SJCRH30 (cell line): ENCODE measurements at places on chromosomes 13 and 19. TPM values are rescaled to one million over a fixed set of nuclear protein-coding genes. Genes with fewer than 3 reads are reported as not detected.

Gene LILRB2
- total RNA-seq, result not detected in 2 replicates

GRCh38 chr19:3266792-3267514, 42.5 kb downstream of the CELF5 start:
- H3K4me3 ChIP-seq, result no peak overlapping the region
- DNase-seq, result no peak
- H3K27ac ChIP-seq, result no peak overlapping the region

Gene ZNF208
- total RNA-seq, result not detected in 2 replicates

- DNase-seq, result peak; percentile 72
- H3K27ac ChIP-seq, result peak overlapping the region; percentile 81
- H3K4me1 ChIP-seq, result peaks cover 23% of the 10 kb centered on the region
These were observed 59.7 kb downstream of the SPATA13 start for GRCh38 chr13:24220086-24220703.

- H3K4me1 ChIP-seq, result no peaks in the 10 kb centered on the region
- peak; percentile 79 for DNase-seq
- peaks cover 10% of the 10 kb centered on the region for H3K36me3 ChIP-seq
- no peak overlapping the region for H3K4me3 ChIP-seq
- no peak overlapping the region for H3K27ac ChIP-seq
These were observed 4.5 kb downstream of the FAM174C start for GRCh38 chr19:1279782-1280341.

DNA sequence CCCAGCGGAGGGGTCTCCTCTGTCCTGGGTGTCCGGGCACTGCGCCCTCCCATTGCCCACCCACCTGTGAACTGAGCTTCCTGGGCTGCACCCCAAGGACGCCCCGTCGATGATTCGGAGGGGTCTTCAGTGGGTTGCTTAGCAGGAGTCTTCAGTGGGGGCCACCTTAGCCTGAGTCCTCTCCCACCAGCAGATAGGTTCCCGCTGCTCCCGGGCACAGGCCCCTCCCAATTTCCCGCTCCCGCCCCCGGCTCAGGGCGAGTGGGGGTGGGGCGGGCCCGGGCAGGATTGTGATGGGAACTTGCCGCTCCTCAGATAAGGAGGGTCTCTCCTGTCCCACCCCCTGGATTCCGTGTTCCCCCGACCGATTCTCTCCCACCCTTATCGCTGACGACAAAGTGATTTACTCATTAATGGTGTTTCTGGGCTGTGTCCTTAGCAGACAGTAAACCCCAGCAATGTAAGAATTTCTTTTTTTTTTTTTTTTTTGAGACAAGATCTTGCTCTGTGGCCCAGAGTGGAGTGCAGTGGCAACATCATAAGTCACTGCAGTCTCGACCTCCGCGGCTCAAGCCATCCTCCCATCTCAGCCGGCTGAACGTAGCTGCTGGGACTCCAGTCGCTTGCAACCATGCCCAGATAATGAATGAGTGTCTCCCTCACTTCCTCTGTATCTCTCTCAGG, 655 bp upstream of the S1PR5 start:
- H3K36me3 ChIP-seq, result no peaks in the 10 kb centered on the region
- no peak overlapping the region for H3K27ac ChIP-seq
- peaks cover 3% of the 10 kb centered on the region; the same call in 1 of the 2 replicates for H3K4me1 ChIP-seq
- DNase-seq, result peak; percentile 57
- H3K27me3 ChIP-seq, result peaks cover 15% of the 10 kb centered on the region

GRCh38 chr19:40090241-40091204, at the start of gene ZNF780A:
Gene ZNF780A (minus strand): TSS chr19:40090943. CDS start chr19:40084753, 6,190 bp downstream.
- H3K4me3 ChIP-seq, result peak within 1 kb of the TSS; percentile 75
- peak; percentile 89 for DNase-seq
- peaks cover 4% of the 10 kb centered on the region for H3K36me3 ChIP-seq
- H3K27ac ChIP-seq, result peak within 1 kb of the TSS; percentile 73
- H3K4me1 ChIP-seq, result no peaks in the 10 kb centered on the region

- H3K36me3 ChIP-seq, result no peaks in the 10 kb centered on the region
- no peak for DNase-seq
- H3K4me1 ChIP-seq, result peaks cover 19% of the 10 kb centered on the region
- H3K4me3 ChIP-seq, result no peak overlapping the region
- no peak overlapping the region for H3K27ac ChIP-seq
These were observed 410.6 kb downstream of the TBC1D4 start for GRCh38 chr13:75071395-75071794.

GRCh38 chr13:109917422-109917821, 131.0 kb upstream of the IRS2 start:
- H3K36me3 ChIP-seq, result no peaks in the 10 kb centered on the region
- no peaks in the 10 kb centered on the region for H3K27me3 ChIP-seq
- 0 out of 2 replicates have a peak, but pooled peaks cover 2% of the 10 kb centered on the region for H3K4me1 ChIP-seq
- H3K27ac ChIP-seq, result no peak overlapping the region
- H3K4me3 ChIP-seq, result no peak overlapping the region
- no peak for DNase-seq

- H3K27ac ChIP-seq, result no peak overlapping the region
- no peaks in the 10 kb centered on the region for H3K4me1 ChIP-seq
- no peak for DNase-seq
- H3K27me3 ChIP-seq, result no peaks in the 10 kb centered on the region
- H3K4me3 ChIP-seq, result no peak overlapping the region
These were observed 41.9 kb upstream of the PSG2 start for GRCh38 chr19:43124360-43124759.

GRCh38 chr13:30572859-30573275, 44.9 kb upstream of the USPL1 start:
- peaks cover 3% of the 10 kb centered on the region for H3K4me1 ChIP-seq
- no peaks in the 10 kb centered on the region for H3K27me3 ChIP-seq
- DNase-seq, result peak; percentile 26
- H3K27ac ChIP-seq, result no peak overlapping the region

- H3K4me3 ChIP-seq, result no peak overlapping the region
- no peak for DNase-seq
- H3K36me3 ChIP-seq, result no peaks in the 10 kb centered on the region
- H3K27ac ChIP-seq, result no peak overlapping the region
- H3K4me1 ChIP-seq, result no peaks in the 10 kb centered on the region
These were observed 2.6 kb downstream of the FAM187B start for GRCh38 chr19:35225951-35226350.

DNA sequence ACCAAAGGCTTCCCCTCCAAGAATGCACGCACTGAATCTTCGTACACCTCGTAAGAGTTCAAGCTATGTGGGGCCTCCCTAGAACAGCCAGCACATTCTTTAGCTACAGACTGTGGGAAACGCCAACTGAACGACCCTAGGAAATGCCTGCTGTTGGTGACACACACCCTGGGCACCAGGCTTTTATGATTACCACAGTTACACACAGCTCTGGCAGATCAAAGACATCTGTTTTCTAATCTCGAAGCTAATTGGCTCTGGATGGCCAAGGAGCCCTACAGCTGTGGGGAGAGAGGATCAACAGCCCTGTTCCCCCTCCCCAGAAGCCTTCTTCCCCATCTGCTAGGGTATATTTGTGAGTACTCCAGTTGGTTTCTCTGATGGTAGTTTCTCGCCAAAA, 123.0 kb downstream of the COL4A1 start:
- H3K27ac ChIP-seq, result no peak overlapping the region
- H3K36me3 ChIP-seq, result peaks cover 49% of the 10 kb centered on the region
- no peak overlapping the region for H3K4me3 ChIP-seq
- no peak for DNase-seq
- no peaks in the 10 kb centered on the region for H3K4me1 ChIP-seq
- no peaks in the 10 kb centered on the region for H3K27me3 ChIP-seq

DNA sequence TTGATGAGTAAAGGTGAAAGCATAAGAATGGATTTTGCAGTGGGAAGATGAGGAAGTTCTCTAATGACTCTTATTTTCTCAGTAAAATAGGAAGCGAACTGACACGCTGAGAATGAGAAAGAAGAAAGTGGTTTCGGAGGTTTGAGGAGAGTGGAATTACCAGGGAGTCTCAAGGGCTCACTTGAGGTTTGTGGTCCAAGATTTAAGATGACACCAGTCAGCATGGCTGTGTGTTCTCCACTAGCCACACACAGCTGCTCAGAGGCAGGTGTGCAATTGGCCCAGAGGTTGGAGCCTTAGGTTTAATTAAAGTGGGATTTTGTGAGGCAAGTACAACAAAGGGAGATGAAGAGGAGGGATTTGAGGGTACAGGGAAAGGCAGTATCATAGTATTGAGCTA, 99.6 kb upstream of the NBEA start:
- H3K4me1 ChIP-seq, result no peaks in the 10 kb centered on the region
- no peaks in the 10 kb centered on the region for H3K27me3 ChIP-seq
- DNase-seq, result no peak

Gene CGB5
- total RNA-seq, result not detected in 2 replicates

Gene GPR12
- not detected in 2 replicates for total RNA-seq

Gene FBXO27
- 0.71 and 1.0 TPM in 2 replicates for total RNA-seq

Gene GNA15
- 0.13 and 0.59 TPM in 2 replicates for total RNA-seq

- DNase-seq, result no peak
- H3K4me3 ChIP-seq, result no peak overlapping the region
- H3K36me3 ChIP-seq, result no peaks in the 10 kb centered on the region
- peaks cover 20% of the 10 kb centered on the region for H3K4me1 ChIP-seq
- H3K27me3 ChIP-seq, result no peaks in the 10 kb centered on the region
These were observed 4.1 kb downstream of the ENOX1 start for GRCh38 chr13:43782686-43783085.

DNA sequence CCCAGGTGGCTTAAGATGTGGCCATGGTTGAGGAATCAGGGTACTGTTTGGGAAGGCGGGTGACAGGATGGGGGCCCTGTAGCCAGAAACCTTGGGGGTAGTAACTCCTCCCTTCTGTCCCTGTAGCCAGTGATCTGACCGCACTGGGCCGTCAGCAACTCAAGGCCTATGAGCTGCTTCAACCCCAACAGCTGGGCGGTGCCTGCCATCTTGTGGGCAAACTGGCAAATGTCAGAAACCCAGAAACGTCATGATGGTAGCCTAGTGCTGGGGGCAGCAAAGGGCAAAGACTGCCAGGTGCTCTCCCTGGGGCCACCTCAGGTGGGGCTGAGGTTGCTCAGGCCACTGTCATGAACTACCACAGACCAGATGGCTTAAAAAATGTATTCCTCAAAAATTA, 3.5 kb downstream of the COPE start:
- H3K36me3 ChIP-seq, result peaks cover 10% of the 10 kb centered on the region; the same call in 1 of the 2 replicates
- H3K4me1 ChIP-seq, result no peaks in the 10 kb centered on the region
- H3K4me3 ChIP-seq, result no peak overlapping the region
- H3K27me3 ChIP-seq, result no peaks in the 10 kb centered on the region

Gene OR7D2
- total RNA-seq, result 0.05 and 0.14 TPM in 2 replicates

DNA sequence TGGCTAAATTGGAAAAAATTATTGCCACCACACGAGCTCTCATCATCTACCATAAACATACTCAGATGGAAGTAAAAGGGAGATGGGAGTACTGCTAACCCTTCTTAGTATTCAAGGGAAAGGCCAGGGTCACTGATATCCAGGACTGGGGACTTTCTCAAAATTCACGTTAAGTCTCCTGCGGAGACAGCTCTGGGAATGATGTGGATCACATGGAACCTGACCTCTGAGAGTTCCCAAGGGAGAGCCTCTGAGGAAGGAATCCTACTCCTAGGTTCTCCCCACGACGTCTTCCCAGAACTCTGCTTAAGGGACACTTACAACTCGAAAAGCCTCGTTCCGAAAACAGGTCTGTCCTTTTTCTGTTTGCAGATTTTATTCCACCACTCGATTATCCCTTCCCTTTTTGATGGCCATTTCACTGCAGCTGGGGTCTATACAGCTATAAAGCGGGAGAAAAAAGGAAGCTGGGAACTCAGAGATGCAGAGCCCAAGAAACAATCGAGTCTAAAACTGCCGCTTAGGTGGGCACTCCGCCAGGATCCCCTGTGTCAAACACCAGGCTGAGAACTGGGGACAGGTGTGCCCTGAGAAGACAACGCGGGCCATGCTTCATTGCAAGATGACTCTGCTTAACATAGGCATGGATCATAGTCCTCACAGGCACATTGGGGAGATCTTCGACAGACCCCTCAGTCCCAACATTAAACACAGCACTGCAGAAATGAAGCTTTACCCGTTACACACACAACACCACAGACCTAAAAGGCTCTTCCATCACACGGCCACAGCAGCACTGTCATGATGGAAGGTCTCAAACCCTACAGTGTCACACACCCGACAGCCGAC, 823 bp upstream of the ZNF567 start:
- DNase-seq, result peak; percentile 90
- H3K27ac ChIP-seq, result peak overlapping the region; percentile 88
- H3K27me3 ChIP-seq, result no peaks in the 10 kb centered on the region
- peaks cover 58% of the 10 kb centered on the region for H3K36me3 ChIP-seq

- H3K4me1 ChIP-seq, result peaks cover 66% of the 10 kb centered on the region
- no peaks in the 10 kb centered on the region for H3K36me3 ChIP-seq
- H3K27me3 ChIP-seq, result no peaks in the 10 kb centered on the region
These were observed 61.0 kb downstream of the NHLRC3 start for GRCh38 chr13:39099231-39099630.

DNA sequence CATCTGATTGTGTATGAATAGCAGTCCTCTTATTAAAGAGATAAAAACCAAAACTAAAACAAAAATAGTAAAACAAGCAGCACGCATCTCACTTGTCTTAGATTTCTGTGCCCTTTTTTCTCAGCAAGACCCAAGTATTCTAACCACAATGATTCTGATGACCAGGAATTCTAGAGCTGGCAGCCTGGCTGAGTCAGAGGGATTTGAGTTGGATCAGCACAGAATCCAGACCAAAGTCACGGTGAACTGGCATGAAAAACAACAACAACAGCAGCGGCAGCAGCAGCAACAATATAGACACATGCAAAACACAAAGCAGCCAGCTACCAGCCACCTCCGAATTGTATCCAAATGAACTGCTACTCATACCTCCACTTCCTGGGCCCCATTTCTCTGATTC, 360.5 kb downstream of the KCNRG start:
- no peaks in the 10 kb centered on the region for H3K27me3 ChIP-seq
- no peaks in the 10 kb centered on the region for H3K36me3 ChIP-seq
- DNase-seq, result no peak
- H3K4me3 ChIP-seq, result no peak overlapping the region
- peaks cover 13% of the 10 kb centered on the region for H3K4me1 ChIP-seq

DNA sequence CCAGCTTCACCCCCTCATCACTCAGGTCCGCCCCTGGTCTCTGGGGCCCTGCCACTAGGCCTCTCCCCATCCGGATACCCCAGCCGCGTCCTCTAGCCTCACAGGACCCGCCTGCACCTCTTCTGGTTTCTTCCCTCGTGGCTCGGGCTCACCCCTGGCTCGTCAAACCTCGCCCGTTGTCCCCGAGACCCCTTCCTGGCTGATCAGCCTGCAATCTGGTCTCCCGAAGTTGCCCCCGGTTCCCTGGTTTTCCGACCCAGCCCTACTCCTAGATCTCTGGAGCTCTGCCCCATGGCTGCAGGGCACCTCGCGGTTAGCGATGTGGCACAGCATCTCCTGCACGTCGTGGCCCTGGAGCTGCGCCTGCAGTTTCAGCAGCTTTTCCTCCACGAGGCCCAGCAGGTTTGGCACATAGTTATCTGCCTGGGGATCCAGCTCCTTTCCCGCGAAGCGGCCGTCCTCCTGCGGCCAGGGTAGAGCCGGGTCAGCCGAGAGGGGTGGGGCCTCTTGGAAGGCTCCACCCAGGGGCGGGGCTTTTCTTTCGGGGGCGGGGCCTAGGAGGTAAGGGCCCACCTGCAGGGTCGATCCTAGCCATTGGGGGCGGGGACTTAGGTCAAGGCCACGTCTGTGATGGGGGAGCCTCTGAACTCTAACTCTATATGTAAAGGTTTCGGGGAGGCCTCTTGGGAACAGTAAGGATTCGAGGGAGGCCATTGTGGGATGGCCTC, 2.4 kb upstream of the RGL3 start:
- 0 out of 2 replicates have a peak, but pooled peaks cover 2% of the 10 kb centered on the region for H3K27me3 ChIP-seq
- H3K36me3 ChIP-seq, result no peaks in the 10 kb centered on the region
- no peaks in the 10 kb centered on the region for H3K4me1 ChIP-seq
- no peak for DNase-seq
- no peak overlapping the region for H3K27ac ChIP-seq

Gene CYP2S1
- not detected in 2 replicates for total RNA-seq
